ENCODE measurements at places on chromosomes 5 and 9. TPM values are rescaled to one million over a fixed set of nuclear protein-coding genes. Genes with fewer than 3 reads are reported as not detected.

GRCh38 chr9:98329281-98329680 is 73.8 kb upstream of the TBC1D2 start:
- DNase-seq, result no peak

GRCh38 chr5:12292610-12293204 is 388.5 kb upstream of the CTNND2 start:
- DNase-seq, result peak; percentile 1

- no peak for DNase-seq
These were observed 43.0 kb upstream of the SLC46A2 start for GRCh38 chr9:112933696-112934095.

- DNase-seq, result peak; percentile 36
These were observed 10.0 kb downstream of the CRB2 start for GRCh38 chr9:123365881-123366528.

- DNase-seq, result no peak
These were observed 162.0 kb upstream of the S1PR3 start for GRCh38 chr9:88829276-88829675.

- DNase-seq, result no peak
These were observed 106.4 kb downstream of the AUH start for GRCh38 chr9:91255327-91255726.

- DNase-seq, result no peak
These were observed 25.1 kb upstream of the IRX2 start for GRCh38 chr5:2776337-2777302.

DNA sequence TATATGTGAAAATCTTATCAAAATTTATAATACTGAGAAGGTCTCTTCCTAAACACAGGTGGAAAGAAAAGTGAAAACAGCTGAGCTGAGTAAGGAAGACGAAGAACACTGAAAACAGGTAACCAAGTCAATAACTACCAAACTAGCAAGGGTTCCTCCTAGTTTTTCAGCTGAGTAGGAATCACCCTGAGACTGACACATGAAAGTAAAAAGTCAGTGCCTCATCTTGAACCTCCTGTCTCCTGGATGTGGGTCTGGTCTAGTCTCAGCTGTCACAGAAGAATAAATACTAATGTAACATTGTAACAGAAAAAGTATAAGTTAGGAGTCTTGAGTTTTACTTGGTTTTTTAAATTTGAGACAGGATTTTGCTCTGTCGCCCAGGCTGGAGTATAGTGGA is 121.0 kb downstream of the MEF2C start:
- no peak for DNase-seq

DNA sequence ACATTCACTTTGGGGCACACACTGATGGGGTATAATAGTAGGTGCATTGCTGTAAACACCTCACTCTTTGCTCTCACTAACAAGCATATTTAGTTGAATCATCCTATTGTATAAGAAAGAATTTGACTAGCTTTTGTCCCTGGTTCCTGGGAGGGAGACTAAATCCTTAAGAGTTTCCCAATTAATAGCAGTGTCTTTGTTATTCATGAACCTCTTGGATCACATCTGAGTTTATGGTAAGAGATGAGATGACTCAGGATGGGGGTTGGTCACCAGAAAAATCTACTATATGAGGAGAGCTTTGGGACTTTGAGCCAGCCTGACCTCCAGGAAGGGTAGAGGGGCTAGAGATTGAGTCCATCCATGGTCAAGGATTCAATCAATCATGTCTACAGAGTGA is 56.8 kb downstream of the PUM3 start:
- DNase-seq, result no peak

- no peak for DNase-seq
These were observed 64.4 kb downstream of the NUDT12 start for GRCh38 chr5:103498211-103498610.

GRCh38 chr5:515273-515836 is 8.9 kb downstream of the SLC9A3 start:
- no peak for DNase-seq

DNA sequence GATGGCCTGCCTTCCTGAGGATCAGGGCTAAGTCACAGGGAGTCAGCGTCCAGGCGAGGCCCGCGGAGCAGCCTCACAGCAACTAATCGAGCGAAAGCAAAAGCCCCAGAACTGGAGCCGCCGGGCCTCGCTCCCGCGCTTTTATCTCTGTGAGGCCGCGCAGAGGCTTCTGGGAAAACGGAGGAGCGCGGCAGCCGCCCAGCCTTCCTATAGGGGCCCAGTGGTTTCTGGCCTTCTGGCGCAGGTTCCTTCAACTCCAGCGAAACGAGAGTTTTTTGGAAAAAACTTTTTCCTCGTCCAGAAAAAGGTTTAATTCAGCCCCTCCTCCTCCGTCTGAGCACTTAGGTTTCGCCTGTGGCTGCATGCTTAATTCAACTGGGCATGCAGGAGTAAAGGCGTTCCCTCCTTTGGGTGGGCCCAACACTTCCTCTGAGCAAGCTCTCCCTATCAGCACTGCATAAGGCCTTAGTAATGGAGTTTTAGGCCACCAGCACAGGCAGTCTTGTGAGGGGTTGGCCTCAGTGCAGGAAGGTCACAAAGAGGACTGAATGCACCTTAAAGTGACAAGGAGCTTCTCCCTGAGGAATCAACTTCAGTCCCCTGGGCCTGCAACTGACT is at the start of gene MEIKIN:
MEIKIN (minus strand) TSS at position 113 of the 618 bp plus-strand sequence. CDS start 158 bp downstream, outside the sequence.
- DNase-seq, result no peak

DNA sequence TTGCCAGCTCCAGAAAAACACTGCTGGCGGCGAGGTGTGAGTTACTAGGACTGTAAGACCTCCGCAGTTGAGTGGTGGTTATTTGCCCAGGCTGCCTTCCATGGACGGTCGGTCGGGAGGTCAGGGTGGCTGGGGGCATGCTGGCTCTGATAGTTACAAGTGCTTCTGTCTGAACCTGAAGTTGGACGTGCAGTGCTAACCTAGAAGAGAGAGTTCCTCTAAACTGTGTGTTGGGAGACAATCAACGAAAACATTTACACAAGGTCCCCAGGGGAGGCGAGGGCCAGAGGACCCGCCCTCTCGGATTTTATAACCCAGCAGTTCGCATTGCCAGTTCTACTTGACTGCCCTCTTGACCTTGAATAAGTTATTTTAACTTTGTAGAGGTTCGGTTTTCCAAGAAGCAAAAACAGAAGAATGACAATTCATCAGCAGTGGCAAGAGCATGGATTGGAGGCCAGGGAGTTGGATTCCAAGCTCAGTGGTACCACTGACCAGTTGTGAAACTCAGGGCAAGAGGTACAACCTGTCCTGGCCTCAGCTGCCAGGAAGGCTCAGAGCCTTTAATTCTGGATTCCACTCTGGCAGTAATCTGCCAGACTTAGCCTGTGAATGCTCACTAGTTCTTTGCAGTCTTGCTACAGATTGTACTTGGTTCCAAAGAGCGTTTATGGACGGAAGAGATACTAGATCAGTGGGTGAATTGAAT is 28.7 kb upstream of the PDE8B start:
- no peak for DNase-seq

- no peak for DNase-seq
These were observed 43.6 kb upstream of the CLK4 start for GRCh38 chr5:178670351-178670885.

GRCh38 chr9:129887334-129888292 is 52.4 kb downstream of the USP20 start:
- DNase-seq, result no peak

Gene HTR4
- total RNA-seq, result not detected

Gene FGF1
- total RNA-seq, result 0.11 TPM

Gene TRAF1
- 1.5 TPM for total RNA-seq

Gene GARIN3
- total RNA-seq, result not detected

Gene PLPP1
- 47.2 TPM for total RNA-seq

All from H1 (cell line).